Mucosa of descending colon (tissue), 3 donors: ENCODE measurements at places on chromosomes 2 and 18. TPM values are rescaled to one million over a fixed set of nuclear protein-coding genes. Genes with fewer than 3 reads are reported as not detected.

Gene RSAD2
- 8.9 TPM for total RNA-seq

GRCh38 chr18:8658858-8659485 is 46.4 kb upstream of the MTCL1 start:
- no peak for DNase-seq

Gene PRSS56
- not detected for total RNA-seq

GRCh38 chr2:43977677-43978375 is 18.0 kb downstream of the LRPPRC start:
- no peak for DNase-seq

Gene GALNT13
- 0.23 TPM for total RNA-seq

Gene CLASP1
- total RNA-seq = 30.0 TPM

Gene FAM110C
- 33.6 TPM for total RNA-seq

Gene KRTCAP3
- 93.4 TPM for total RNA-seq

Gene CD226
- total RNA-seq = 2.0 TPM

Gene CIB4
- total RNA-seq = not detected

Gene EFR3B
- total RNA-seq = 1.9 TPM
